ENCODE measurements at places on chromosomes 11 and 22.
A peak's percentile ranks its signal among the peaks of the same experiment; 100 is the strongest.

DNA sequence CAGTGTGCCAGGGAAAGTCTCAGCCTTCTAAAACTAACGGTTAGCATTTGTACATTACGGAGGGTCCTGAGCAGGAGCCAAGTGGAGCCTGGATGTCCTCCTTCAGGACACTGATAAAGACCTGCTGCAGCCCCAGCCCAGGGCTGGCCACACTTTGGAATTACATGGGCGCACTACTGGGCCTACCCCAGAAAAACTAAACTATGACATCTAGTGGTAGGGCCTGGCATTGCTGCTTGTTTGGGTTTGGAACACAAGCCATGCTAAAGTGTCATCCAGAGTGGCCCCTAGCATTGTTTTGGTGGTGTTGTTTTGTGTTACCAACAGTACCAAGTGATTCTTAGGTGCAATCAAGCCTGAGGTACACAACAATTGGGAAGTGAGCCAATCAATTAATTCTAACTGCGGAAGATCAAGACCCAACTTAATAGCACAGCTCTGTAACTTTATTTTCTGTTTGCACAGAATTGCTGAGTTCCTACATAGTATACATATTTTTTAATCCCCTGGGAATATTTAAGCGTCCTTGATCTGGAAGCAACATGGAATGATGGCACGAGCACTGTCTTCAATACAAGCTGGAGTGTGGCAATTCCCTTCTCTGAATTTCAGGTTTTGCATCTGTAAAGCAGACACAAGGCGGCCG, 340.7 kb downstream of the LARGE1 start:
- DNase-seq = no peak

- no peak for DNase-seq
Measured at GRCh38 chr11:10856689-10857458, 979 bp downstream of the ZBED5 start.

- DNase-seq = no peak
Measured at GRCh38 chr11:36456156-36456555, 53.9 kb downstream of the TRAF6 start.

- no peak for DNase-seq
Measured at GRCh38 chr11:44943118-44943517, 7.6 kb downstream of the TP53I11 start.

DNA sequence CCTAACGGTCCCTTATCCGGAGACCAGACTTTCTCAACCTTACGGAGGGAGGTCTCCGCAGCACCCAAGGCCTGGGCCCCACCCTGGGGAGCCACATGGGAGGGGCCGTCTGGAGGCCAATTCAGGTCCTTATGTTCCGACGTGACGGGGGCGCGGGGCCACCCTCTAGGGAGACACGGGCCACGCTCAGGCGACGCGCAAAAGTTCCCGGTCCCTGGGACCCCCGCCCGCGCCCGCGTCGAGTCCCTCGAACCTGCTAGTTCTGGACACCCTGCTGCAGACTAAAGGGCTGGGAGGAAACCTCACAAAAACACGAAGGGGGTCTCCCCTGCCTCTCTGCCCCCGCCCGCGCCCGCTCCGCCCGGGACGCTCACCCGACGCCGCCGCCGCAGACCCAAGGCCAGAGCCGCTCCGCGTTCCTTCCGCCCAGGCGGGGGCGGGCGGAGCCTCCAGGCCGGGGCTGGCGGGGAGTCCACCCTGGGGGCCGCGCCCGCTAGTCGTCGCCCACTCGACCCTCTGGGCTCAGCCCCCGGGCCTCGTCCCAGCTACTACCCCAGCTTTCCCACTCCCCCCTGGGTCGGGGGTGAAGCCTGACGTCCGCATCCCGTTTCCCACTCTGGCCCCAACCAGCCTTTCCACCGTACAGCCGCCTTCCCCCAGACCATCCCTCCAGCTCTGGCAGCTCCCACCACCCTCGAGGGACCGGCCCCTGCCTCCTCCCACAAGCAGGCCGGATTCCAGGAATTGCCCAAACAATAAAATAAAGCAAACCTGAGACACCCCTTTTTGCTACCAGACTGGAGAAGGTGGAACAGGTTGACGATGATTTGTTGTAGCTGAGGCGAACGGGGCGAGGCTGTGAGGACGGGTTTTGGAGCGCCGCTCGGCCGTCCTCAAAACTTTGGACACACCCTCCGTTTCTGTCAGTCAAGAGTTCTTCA, 2.7 kb downstream of the RNH1 start:
- no peak for DNase-seq

DNA sequence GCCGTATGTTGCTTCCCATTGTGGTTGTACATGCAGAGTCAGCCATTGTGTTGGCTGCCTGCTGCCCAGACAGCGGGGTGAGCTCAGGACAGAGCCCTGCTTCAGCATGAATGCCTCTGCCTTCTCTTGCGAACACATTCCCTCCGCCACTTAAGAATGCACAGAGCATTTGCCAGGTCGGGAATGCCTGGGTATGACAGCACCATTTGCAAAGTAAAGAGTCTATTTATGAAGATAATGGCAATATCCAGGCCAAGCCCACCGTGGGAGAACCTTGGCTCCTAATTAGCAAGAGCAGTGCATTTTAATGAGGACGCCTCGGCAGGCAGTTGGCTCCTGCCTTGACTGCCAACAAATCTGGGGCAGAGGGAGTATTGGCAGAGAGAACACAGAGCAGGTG, 62.5 kb upstream of the SORL1 start:
- no peak for DNase-seq

DNA sequence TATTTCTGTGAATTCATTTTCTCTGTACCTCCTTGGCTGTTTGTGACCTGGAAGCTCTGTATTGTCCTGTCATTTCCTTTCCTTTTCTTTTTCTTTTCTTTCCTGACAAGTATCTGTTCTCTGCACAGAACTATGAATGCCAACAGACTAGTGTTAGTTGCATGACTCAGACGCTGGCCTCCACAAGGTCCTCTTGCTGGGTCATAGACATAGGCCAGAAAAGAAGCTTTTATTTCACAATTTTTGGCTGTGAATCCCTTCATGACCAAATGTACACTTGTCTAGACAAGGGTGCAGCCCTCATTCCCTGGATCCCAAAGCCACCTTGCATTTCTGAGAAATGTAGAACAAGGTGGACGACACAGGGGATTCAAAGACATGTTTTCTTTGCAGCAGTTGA, 104.1 kb upstream of the MTNR1B start:
- no peak for DNase-seq

DNA sequence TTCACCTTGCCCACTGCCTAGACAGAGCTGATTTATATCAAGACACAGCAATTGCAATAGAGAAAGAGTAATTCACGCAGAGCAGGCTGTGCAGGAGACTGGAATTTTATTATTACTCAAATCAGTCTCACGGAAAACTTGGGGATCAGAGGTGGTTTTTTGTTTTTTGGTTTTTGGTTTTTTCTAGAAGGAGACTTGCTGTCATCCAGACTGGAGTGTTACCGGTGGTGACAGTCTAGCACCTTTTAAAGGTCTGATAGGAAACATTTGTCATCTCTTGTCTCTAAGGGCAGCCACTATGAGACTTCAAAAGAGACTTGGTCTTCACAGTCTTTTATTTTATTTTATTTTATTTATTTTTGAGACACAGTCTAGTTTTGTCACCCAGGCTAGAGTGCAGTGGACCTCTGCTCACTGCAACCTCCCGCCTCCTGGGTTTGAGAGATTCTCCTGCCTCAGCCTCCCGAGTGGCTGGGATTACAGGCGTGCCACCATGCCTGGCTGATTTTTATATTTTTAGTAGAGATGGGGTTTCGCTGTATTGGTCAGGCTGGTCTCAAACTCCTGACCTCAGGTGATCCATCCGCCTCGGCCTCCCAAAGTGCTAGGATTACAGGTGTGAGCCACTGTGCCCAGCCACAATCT, 19.1 kb downstream of the APOBEC3H start:
- DNase-seq = no peak

DNA sequence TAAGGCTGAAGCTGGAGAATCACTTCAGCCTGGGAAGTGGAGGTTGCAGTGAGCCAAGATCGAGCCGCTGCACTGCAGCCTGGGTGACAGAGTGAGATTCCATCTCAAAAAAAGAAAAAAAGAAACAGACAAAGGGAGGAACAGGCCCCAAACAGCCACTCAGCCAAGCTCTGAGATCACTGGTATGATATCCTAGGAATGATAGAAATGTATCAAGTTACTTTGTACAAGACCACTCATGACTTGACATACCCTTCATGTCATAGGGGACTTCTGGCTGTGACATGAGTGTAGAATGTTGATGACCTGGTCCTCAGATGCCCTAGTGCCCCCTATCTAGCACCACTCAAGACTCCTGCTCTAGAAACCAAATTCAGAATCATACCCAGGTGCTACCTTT, 216.5 kb downstream of the NAV2 start:
- no peak for DNase-seq

DNA sequence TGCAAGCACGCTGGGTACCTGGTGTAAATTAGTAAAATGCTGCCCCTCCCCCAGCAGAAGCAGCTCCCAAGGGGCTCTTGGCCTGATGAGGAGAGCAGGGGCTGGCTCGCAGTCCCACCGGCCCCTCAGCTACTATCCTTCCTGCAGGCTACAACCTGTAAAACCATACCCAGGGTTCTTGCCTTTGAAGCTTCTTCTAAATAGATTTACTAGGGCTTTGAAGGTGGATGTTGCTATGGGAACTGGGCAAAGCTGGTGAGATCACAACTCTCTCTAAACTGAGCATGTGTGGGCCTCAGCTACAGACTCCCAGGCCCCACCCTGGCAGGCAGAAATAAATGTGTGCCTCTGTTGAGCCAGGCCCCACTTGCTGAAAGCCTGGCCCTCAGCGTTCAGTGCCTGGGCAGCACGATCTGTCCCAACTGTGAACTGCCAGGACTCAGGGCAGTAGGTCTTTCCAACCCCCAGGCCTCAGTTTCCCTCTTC, 18.5 kb downstream of the CD5 start:
- no peak for DNase-seq

- DNase-seq = no peak
Measured at GRCh38 chr22:49503896-49504521, 323.7 kb downstream of the BRD1 start.

- no peak for DNase-seq
Measured at GRCh38 chr11:86482692-86483091, 108.0 kb downstream of the CCDC81 start.

DNA sequence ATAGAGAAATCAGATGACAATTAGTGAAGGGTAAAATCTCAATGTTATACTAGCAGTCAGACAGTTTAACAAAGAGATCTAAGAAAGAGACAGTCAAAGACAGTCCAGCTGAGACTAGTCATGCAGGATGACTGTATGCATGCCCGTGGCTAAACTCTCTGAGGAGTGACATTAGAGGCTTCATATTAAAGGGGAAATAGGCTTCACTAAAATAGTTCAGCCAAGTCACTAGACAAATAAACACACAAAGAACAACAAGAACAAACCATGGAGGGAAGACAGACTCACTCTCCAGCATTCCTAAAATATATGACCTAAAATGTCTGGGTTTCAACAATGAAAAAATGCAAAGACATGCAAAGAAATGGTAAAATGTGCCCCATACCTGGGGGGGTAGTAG, 18.6 kb upstream of the APLNR start:
- DNase-seq = no peak

- no peak for DNase-seq
Measured at GRCh38 chr11:2806351-2807024, 79.1 kb downstream of the CDKN1C start.

- DNase-seq = no peak
Measured at GRCh38 chr11:66680966-66681645, 3.4 kb upstream of the RBM4B start.

GRCh38 chr11:129273944-129274711, 82.0 kb upstream of the ARHGAP32 start:
- DNase-seq = no peak

DNA sequence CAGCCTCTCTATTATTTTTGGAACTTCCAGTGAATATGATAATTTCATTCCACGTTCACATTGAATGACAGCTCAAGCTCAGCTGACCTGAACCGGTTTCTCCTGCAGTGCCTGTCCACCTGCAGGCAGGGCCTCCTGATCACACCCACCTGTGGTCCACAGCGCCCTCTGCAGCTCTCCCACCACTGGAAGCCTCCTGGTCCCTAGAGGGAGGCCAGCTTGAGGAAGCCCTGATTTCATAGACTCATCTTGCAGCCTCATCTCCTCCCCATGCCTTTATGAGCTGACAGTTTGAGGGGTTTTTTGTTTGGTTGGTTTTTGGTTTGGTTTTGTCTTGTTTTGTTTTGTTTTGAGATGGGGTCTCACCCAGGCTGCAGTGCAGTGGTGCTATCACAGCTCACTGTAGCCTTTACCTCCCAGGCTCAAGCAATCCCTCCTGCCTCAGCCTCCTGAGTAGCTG, 29.9 kb upstream of the MALAT1 start:
- DNase-seq = no peak

DNA sequence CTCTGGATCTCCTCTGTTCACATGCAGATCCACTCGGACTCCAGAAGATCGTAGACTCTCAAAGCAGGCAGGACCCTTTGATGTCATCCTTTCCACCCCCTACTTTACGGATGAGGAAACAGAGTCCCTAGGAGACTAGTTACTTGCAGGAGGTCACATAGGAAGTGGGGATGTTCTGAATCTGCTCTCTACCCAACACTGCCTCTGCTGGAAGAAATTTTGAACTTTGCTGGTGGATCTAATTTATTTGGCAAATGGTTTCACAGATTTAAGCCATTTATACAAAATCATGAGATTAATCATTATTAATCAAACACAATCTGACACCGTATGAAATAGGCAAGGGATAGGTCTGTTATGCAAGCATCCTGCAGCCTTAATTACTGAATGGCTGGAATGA, 55.0 kb upstream of the USP47 start:
- no peak for DNase-seq

DNA sequence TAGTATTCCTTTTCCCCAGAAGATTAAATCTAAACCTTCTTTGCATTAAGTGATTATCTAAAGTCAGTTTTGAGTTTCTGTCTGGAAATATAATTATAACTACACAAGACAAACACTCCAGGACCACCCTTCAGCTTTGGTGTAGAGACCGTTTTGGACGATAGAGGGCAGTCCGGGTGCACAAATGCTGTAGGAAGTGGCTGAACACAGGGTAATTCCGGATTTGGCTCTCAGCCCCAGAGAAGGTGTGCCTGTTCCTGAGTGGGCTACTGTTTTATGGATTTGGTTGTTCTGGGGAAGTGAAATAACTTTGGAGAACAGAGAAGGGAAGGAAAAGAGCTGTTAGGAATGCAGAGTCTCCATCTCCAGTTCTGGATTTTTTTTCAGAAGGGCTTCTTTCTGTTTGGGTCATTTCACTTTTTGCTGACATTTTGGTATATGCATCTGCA, 14.8 kb downstream of the EXT2 start:
- DNase-seq = peak; percentile 7

DNA sequence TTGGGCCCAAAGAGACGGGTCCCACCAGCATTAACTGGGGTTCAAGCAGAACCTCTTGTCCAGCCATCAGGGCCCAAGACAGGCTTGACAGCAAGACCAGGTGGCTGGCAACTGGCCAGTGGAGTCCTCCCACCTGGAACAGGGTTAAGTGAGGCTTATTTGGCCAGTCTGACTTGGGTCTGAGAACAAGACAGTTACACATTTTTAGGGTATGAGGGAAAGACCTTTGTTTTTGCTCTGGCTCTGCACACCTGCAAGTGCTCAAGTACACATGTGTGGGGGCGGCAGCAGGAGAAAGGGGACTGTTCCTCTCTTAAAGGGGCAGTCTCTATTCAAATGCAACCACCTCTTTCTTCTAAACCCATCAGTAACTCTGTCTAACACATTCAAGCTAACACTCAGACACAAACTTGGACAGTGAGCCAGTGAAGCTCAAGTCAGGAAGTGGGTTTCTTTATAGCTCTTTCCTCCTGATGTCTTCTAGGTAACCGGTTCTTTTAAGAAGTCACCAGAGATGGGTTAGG, 116.2 kb downstream of the ETS1 start:
- peak; percentile 68 for DNase-seq

- DNase-seq = no peak
Measured at GRCh38 chr11:82229341-82229740, 504.3 kb downstream of the FAM181B start.

GRCh38 chr22:29870574-29870973, 12.4 kb upstream of the MTMR3 start:
- DNase-seq = no peak
